Sigmoid colon (tissue), 7 donors: ENCODE measurements at places on chromosomes 7 and 10. TPM values are rescaled to one million over a fixed set of nuclear protein-coding genes. Genes with fewer than 3 reads are reported as not detected.

DNA sequence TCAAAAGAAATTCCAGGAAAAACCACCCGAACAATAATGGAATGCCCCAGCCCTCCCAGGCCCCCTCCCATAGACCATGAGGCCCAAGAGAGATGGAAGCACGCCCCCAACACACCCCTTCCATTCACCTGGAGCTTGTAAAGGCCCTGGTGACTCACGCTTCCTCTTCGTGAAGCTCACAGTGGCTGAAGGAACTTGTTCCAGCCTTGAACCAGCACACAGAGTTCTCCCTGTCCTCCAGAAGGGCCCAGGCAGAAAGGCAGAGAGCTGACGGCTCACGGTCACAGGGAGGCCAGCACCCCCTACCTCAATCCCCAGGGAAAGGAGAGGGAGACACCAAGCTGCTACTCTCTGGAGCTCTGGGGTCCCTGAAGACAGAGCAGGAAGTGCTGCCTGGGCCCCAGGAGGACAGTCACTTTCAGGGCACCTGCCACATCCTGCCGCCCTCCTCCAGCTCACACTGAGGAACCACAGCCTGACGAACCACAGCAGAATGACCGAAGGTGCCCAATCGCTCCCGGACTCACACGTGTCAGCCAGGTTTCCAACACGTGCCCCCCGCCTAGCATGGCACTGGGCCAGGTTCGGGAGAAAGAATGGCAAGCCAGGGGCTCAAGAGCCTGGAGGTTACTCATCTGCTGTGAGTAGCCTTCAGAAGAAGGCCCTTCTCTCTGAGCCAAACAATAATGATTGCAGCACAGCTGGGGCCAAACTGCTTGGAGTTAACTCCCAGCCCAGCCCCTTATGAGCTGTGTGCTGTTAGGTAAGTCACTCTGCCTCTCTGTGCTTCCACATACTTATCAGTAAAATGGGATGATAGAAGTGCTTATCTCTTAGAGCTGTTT lies 52.8 kb downstream of the DLG5 start:
- DNase-seq, result peak; percentile 91

DNA sequence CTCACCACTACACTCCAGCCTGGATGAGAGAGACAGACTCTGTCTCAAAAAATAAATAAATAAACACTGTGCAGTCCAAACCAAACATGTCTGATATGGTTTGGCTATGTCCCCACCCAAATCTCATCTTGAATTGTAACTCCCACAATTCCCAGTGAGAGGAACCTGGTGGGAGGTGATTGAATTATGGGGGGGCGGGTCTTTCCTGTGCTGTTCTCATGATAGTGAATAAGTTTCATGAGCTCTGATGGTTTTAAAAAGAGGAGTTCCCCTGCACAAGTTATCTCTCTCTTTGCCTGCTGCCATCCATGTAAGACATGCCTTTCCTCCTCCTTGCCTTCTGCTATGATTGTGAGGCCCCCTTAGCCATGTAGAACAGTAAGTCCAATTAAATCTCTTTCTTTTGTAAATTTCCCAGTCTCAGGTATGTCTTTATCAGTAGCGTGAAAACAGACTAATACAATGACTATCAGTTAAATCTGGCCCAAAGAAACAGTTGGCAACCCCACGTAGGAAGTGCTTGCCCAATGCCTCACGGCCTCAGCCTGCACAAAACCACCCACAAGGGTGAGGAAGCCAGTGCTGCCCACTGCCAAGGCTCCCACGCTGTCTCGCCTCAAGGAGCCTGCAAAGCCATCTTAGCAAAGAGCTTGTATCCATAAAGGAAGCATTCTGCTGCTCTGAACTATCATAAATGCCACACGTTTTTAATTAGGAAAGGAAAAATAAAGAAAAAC lies 64.7 kb downstream of the PIK3AP1 start:
- no peak for DNase-seq

GRCh38 chr7:32170838-32171237 lies 100.6 kb upstream of the PDE1C start:
- no peak for DNase-seq

DNA sequence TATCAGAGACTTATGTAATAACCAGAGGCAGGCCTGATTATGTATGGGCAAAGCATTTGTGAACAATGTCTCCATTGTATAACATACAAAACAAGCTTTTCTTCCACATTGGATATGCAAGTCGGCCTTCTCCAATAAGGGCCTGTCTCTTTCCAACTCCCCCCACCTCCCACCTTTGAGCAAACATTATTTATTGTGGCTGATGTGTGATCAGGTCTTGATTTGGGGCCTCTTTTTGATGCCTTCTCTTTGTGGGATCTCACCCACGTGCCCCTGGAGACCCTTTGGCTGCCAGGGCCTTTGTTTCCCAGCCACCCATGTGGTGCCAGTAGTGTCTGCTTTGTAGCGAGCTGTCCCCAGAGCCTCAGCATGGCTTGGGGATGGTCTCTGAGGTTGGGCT lies 53.0 kb downstream of the TCF7L2 start:
- DNase-seq, result no peak

DNA sequence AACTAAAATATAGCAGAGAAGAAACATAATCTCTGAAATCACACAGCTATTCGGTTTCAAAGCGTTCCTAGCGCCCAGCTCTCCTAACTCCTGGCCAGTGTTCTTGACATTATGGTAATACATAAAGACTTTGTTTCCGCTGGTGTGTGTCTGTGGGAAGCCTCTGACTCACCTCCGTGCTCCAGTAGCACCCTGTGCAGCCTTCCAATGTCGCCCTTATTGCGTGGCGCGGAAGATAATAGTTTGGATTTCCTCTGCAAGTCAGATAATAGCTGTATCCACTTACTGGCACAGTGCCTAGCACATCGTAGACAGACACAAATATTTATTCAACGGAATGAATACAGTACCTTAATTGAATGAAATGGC lies 570 bp downstream of the BMS1 start:
- DNase-seq, result no peak

GRCh38 chr10:53453196-53453595 lies 680.6 kb upstream of the MBL2 start:
- DNase-seq, result no peak

GRCh38 chr7:92266415-92267241 lies 20.9 kb downstream of the ANKIB1 start:
- no peak for DNase-seq

- DNase-seq, result peak; percentile 10
Measured at GRCh38 chr7:129959471-129960203, 6.9 kb upstream of the UBE2H start.

DNA sequence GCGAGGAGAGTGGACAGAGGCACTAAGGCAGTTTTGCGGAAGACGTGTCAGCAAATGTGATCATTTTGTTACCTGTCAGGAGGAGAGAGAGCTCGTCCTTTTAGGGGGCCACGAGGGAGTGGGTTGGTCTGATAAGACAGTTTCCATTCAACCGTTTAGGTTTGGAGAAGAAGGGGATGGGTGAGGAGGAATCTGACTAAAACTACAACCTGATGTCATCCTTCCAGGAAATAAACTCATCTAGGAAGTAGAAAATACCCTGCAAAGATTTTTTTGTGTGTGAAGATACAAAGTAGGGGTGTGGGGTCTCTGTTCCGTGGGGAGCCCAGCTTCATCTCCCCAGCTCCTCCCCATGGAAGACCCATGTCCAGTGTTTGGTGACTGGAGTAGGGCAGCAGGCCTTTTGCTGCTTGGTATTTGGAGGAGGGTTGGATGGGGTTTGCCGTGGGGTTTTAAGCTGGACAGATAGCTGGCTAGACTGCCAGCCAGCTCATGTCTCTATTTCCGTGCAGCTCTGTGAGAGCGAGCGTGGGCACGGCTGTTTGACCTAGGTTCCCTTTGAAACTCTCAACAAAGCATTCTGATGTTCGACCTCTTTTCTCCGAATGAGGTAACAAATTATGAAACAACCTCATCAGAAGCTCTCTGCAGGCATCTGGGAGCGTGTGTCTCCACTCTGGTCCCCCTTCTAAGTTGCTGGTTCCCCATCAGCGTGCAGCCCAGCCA lies 136.0 kb upstream of the TCF7L2 start:
- DNase-seq, result no peak

DNA sequence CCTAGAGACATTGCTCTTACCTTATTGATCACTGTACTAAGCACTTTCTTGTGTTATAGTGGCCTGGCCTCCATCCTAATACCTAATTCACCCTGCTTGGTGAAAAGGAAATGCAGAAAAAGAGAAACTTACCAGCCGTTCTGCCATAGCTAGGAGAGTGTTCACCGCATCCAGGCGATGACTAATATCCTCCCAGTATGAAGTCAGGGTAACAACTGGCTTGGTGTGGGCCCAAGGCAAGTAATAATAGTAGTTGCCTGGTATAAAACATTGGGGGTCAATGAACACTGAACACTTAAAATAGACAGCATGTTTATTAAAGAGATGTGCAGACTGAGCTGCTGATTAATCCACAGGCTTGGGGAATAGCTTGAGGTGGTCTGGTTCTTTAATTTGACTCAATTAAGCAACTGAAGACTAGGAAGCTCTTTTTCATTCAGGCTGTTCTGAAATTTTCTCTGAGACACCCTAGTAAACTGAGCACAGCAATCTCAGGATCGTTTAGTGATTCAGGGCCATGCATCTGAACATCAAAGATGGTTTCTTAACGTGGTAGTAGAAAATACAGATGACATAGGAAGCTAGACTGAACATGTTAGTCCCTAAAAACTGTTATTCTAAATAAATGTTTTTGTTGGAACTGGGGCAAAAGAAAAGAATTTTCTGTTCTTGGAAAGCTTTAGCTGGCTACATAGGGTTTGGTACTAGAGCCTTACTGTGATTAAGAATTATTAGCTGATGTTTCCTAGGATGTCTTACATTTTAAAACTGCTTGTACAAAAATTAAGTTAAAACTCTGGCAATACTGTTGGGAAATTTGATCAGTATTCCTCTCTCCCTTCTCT lies 102.2 kb downstream of the MYOF start:
- no peak for DNase-seq

- no peak for DNase-seq
Measured at GRCh38 chr7:82158327-82158726, 285.2 kb downstream of the CACNA2D1 start.

GRCh38 chr7:127879436-127879835 lies 151.8 kb downstream of the LRRC4 start:
- DNase-seq, result no peak

DNA sequence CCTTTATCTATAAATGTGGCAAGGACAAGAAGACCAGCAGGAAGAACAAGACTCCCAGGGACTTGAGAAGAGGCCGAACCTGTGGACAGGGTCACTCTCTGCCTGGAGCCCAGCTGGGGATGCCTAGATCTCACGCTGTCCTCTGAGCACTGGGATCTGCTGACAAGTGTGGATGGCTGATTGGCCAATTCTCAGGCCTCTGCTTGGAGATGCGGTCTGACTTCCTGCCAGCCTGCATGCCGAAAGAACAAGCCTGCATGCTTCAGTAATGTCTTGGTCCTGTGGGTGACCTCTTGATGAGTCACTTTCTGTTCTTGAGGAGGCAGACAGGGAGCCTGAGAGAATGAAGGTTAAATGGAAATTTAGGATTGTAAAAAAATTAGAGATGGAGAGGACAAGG lies 84.7 kb downstream of the TMEM178B start:
- DNase-seq, result peak; percentile 72

GRCh38 chr10:102401342-102401654 lies 5.8 kb downstream of the NFKB2 start:
- peak; percentile 71 for DNase-seq

DNA sequence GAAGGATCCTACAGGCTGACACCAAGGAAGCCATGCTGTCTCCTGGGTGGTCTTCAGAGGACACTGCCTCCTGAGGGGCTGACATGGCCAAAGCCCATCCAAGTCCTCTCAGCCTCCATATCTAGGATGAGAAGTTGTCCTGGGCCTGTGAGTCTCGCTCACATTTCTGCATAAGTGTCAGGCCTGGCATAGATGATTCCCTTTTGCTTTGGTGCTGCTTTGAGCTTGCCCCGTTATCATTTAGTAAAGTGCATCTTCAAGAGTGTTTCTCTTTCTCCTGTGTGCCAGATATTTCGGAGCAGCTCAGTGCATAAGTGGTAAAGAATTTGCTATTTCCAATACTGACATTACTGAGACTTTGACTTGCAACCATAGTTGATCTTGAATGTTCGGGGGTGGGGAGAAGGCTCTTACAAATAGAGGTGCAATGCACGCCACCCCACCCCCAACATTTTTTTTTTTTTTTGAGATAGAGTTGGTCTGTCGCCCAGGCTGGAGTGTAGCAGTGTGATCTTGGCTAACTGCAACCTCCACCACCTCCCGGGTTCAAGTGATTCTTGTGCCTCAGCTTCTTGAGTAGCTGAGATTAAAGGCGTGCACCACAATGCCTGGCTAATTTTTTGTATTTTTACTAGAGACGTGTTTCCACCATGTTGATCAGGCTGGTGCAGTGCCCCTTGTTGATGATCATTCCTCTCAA lies 9.1 kb downstream of the PTER start:
- no peak for DNase-seq

DNA sequence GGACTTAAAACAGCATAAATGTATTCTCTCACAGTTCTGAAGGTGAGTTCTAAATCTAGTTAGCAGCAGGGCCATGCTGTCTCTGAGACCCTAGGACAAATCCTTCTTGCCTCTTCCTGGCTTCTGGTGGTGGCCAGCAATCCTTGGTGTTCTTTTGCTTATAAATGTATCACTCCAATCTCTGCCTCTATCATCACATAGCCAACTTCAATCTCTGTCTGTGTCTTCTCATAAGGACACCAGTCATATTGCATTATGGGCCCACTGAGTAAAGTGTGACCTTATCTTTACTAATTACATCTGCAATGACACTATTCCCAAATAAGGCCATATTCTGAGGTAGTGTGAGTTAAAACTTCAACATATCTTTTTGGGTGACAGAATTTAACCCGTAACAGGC lies 778.9 kb downstream of the KCNMA1 start:
- DNase-seq, result no peak

- no peak for DNase-seq
Measured at GRCh38 chr7:131040467-131040932, 287.2 kb upstream of the MKLN1 start.

PAXIP1 gene
- total RNA-seq, result 13.6 TPM

PWWP2B gene
- 10.2 TPM for total RNA-seq

BCAP29 gene
- total RNA-seq, result 133 TPM

CYP3A7 gene
- not detected for total RNA-seq

ZNF503 gene
- 20.3 TPM for total RNA-seq

PPP1R17 gene
- total RNA-seq, result not detected

ACHE gene
- 7.2 TPM for total RNA-seq

WDFY4 gene
- 4.9 TPM for total RNA-seq

ZNF789 gene
- 7.6 TPM for total RNA-seq
